Forelimb muscle (tissue), 1 donor: ENCODE measurements at places on chromosomes 1 and 21. TPM values are rescaled to one million over a fixed set of nuclear protein-coding genes. Genes with fewer than 3 reads are reported as not detected.

Gene IVL
- polyA plus RNA-seq: not detected

Gene NKAIN1
- polyA plus RNA-seq: 1.3 TPM

Gene TIE1
- polyA plus RNA-seq: 42.5 TPM

Gene ERRFI1
- polyA plus RNA-seq: 6.5 TPM

Gene KCNK2
- polyA plus RNA-seq: 2.5 TPM

Gene ZNF683
- polyA plus RNA-seq: not detected

Gene SPRR5
- not detected for polyA plus RNA-seq
